T47D (cell line): ENCODE measurements at places on chromosomes 1 and 21.

- DNase-seq, result no peak
Observed at GRCh38 chr1:83960669-83961277, 38.2 kb downstream of the TTLL7 start.

- no peak for DNase-seq
Observed at GRCh38 chr21:25188677-25189079, 418.6 kb downstream of the MRPL39 start.

DNA sequence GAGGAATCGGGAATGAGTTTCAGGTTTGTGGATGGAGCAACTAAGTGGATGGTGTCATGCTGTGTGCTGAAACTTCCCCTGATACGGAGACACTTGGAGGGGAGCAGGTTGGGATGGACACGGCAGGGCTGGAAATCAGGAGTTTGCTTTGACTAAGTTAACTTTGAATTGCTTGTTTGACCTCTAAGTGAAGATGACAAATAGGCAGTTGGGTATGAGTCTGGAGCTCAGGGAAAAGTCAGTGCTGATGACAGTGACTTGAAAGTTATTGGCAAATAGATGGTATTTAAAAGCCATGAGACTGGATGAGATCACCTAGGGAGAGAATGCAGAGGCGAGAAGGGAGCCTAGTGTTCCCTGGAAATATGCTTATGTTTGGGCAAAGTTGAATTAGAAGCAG, 12.8 kb upstream of the ZSCAN20 start:
- DNase-seq, result no peak

- DNase-seq, result no peak
Observed at GRCh38 chr21:46069166-46069565, 28.7 kb upstream of the COL6A2 start.

- DNase-seq, result peak; percentile 46
Observed at GRCh38 chr1:193185901-193186731, at the start of gene B3GALT2. Gene B3GALT2, minus strand, starts transcription at chr1:193186613. Its CDS starts 5,051 bp downstream, at chr1:193181562.

DNA sequence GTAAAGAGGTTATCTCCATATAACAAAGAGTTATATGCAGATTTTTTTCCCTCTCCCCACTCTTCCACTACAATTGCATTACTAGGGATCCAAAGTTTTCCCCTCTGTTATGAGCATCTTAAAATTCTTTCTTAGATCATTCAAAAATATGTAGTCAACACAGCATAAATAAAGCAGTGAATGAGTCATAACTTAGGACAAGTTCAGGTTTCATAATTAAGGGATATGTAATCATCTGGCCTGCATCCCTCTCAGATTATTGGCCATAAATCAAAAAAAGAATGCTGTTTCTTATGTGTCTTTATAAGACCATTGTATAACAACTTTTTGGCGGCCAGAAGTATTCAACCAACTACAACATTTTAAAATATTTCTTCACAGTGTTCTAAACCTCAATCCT, 1526.1 kb downstream of the KCNT2 start:
- no peak for DNase-seq

GRCh38 chr1:186605762-186606350, 74.4 kb downstream of the PTGS2 start:
- peak; percentile 22 for DNase-seq

GRCh38 chr21:31395268-31395667, 51.2 kb upstream of the TIAM1 start:
- DNase-seq, result no peak

DNA sequence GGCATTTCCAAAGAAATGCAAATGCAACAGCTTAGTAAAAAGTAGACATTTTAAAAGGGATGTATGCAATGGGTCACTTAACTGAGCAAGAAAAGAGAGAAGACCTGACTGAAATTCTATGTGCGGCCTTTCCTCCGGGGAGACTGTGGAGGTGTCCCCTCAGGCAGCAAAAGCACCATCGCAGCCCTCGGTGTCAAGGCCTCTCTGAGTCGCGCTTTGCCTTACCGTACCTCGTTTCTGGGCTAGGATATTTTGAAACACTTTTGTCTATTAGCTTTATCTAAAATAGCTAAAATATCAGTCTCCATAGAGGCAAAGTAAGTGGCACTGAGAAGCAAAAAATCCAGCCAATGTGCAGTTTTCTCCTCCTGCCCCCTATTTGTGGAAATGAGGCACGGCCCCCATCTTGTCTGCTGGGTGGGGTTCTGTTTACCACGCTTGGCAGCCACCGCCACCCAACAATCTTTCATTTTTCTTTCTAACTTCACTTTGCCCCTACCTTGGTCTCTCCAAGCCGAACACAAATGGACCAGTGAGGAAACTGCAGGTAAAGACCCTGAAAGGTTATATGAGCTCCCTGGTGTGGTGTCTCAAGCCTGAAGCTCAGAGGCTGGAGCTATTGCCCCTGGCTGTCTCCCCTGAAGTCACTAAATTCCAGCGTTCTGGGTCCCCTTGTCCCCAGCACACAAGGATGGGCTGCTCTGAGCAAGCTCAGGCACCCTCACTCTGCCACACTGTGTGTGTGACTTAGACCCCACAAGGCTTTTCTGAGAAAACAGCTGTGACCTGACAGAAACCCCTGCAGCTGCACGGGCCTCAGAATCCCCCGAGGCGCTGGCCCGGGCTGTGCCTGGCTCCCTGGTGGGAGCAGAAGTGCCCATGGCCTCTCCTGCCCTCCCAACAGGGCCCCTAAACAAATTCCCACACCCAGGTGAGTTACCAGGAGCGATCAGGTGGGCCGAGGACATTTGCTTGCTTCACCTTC, 1.6 kb downstream of the CD247 start:
- no peak for DNase-seq

DNA sequence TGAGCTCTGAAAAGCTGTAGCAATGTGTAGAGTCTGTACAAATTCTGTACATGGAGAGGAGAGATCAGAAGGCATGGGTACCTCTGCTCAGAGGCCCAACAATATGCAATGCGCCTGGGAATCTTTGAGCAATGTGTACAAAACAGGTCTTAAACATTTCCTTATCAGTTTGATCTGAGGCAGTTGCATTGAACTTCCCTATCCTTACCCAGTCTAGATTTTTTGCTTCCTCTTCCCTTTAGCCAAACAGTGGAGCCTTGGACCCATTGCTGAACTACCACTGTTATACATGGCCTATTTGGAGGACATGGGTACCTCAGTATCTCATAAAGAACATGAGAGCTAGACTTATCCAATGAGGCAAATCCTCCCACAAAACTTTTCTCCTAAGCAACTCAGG, 12.6 kb upstream of the MNDA start:
- no peak for DNase-seq

GRCh38 chr1:52127181-52128180, 14.4 kb upstream of the ZFYVE9 start:
- peak; percentile 15 for DNase-seq

DNA sequence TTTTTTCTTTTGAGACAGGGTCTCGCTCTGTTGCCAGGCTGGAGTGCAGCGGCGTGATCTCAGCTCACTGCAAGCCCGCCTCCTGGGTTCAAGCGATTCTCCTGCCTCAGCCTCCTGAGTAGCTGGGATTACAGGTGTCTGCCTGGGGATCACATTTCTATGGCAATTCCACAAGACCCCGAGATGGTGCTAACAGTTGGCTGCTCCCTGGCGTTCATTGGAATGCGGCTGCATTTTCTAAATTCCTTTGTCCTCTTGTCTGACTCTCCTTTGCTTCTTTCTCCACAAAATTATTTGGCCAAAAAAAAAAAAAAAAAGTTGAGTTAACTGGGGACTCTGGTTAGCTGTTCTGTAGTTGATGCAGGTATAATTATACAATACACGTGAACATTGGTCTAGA, 176.4 kb downstream of the ETS2 start:
- no peak for DNase-seq

GRCh38 chr1:156371553-156372264, 2.7 kb downstream of the RHBG start:
- no peak for DNase-seq

DNA sequence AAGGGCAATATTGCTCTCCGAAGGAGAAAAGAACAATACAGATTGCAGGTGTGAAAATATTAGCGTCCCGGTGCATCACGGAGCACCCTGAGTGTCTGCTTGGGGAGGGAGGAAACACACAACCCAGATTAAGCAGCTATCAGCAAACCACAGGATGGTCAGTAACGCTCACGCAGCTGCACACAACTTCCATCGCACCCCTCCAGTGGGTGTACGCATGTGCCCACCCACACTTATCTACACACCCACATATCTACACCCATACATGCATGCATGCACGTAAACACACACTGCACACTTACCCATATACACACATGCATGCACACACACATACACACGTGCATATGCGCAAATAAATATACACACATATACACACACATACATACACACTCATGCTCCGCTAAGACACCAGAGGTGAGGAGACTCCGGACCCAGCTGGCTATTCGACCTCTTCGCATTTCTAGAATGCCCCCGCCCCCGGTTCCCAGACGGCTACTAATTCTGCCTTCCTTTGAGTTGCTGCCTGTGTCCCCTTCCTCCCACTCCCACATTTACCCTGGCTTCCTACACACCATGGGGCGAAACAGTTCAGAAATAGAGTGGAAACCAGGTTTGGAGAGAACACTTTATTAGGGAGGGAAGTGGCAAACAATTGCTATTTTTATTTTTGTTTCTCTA, 26.2 kb downstream of the ITPKB start:
- no peak for DNase-seq

DNA sequence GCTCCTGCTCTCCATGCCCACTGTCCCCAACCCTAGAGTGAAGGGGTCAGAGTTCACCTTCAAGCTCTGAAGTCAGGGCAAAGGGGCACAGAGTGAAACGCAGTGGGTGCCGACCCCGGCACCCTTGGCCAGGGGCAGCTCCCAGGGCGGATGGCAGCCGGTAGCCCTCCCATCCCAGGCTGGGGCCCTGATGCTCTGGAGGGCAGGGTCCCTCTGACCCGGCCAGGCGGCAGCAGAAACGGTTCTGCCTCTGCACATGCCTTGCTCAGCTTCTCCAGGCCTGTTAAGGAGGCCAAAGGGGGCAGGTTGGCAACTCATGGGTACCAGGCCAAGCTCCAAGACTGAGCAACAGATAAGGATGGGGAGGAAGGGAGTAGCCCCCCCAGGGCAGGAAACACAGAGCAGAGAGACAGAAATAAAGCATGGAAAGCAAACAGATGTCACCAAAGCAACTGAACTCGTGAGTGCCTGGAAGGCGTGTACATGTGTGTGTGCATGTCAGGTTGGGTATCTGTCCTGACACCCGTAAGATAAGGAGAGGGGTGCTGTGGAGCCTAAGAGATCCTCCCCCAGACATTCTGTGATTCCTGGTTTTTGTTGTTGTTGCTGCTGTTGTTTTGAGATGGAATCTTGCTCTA, 112.3 kb upstream of the IFFO2 start:
- no peak for DNase-seq

- no peak for DNase-seq
Observed at GRCh38 chr1:47669081-47669585, 231.3 kb downstream of the FOXD2 start.

GRCh38 chr1:235675152-235675890, 25.7 kb upstream of the GNG4 start:
- DNase-seq, result no peak

- no peak for DNase-seq
Observed at GRCh38 chr1:10901891-10902805, 105.7 kb upstream of the CASZ1 start.

- peak; percentile 78 for DNase-seq
Observed at GRCh38 chr1:156295391-156295947, at the start of gene GLMP. Gene GLMP, minus strand, starts transcription at chr1:156295679. Its CDS starts 34 bp downstream, at chr1:156295645.

DNA sequence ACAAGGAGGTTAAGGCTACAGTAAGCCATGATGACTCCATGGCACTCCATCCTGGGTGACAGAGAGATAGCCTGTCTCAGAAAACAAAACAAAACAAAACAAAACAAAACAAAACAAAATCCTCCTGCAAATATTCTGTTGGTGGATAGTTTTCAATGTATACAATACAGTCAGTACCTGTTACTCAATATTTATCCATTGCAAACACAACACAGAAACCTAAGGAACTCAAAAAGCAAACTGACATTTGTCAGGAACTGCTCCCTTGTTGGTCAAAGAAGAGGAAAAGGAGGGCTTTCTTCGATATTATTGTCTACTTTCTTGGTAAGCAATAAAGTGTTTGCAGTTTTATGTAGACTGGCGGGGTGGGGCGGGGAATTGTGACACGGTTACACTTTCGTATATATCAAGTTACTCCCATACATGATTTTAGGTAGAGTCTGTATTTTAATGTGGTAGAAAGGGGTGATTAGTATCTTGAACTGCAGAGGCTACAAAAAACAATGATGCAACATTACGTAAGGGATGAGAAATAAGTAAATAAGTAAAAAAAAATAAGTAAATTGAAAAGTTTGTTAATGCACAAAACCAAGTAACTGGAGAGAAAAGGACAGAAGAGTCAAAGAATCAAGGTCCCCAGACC, 31.8 kb downstream of the APP start:
- no peak for DNase-seq

DNA sequence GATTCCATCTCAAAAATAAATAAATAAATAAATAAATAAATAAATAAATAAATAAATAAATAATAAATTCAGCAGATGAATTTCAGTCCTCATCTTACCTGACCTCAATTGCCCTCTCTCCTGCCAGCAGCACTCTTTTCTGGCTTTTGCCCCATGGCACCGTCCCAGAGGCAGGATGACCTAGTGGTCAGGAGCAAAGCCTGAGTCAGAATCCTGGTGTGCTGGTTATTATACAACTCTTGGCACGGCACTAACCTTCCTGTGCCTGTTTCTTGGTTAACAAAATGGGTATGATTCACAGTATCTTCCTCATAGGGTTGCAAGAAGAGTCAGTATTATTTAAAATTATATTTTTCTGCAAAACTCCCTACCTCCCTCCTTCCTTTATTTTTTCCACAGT, 43.0 kb downstream of the NKAIN1 start:
- DNase-seq, result peak; percentile 61

DNA sequence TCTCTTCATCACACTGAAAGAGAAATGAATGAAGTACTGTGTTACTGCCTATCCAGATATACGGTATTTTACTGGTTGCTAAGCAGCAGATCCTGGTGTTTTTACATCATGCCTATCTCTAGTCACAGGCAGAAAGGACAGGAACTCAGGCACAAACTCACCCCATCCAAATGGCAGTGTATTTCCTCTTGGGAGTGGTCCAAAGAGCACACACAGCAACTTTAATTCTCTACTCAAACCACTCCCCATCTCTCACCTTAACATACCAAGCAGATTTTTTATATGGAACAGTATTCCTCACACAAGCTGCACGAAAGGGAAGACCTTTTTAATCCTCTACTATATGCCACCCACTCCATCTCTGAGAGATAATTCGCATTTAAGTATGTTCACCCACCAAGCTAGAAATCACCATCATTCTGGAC, 27.3 kb downstream of the EIF4G3 start:
- peak; percentile 35 for DNase-seq

GRCh38 chr1:168497376-168497950, 46.3 kb downstream of the XCL2 start:
- DNase-seq, result no peak

DNA sequence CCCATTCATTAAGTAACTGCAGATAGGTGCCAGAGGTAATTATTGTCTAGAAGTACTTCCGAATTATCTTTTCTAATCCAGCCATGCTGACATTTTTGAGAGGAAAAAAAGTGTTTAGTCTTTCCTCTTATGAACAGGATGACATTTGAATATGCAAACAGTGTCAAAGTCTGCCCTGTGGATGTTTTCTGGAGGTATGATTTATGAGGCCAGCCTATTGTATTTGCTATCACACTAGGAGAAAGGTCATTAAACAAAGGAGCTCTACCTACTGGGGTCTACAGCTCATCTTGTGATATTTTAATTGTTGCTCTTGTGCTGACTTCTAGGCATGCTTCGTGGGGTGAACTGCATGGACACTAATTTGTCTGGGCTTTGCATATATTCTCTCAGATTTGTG, 559.7 kb upstream of the CAMK1G start:
- no peak for DNase-seq
